ENCODE measurements at places on chromosomes 1 and 21.

DNA sequence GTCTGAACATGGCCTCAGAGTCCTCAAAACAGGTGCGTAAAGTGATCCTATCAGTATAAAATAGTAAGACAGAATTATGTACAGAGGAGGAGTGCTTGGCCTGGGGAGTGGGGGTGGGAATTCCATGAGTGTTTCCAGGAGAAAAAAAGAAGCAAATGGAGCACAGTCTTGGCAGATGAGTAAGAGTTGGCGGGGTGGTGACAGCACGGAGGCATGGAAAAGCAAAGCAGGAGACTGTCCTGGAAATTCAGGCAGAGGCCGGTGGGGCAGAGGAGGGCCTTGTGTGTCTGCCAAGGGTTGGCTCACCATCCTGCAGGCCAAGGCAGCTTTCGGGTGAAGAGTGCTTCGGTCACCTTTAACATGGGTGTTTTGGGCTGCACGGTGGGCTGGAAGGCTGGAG, 63.4 kb downstream of the OPTC start:
- no peak for DNase-seq

DNA sequence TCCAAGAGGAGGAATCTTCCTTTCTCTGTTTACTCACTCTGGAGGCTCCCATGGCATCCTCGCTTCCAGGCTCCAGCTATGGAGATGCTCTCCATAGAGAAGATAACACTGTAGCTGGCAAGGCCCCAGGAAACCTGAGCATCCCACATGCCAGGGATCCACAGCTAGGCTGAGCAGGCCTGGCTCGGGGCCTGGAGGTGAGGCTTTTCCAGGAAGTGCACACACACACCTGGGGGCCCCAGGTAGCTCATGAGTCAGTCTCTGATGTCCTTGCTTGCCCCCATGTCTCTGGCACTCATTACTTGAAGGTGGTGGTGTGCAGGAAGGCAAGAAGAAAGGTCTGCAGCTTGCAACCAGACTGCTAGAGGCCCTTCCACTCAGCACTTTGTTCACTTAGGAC, 5.5 kb upstream of the LCE5A start:
- DNase-seq, result no peak

- DNase-seq, result no peak
These were observed 129.7 kb upstream of the UBE2U start for GRCh38 chr1:64073705-64074104.

- no peak for DNase-seq
These were observed 7.2 kb downstream of the ADPRS start for GRCh38 chr1:36095760-36096405.

GRCh38 chr1:40593449-40594186, 62.2 kb downstream of the ZNF684 start:
- DNase-seq, result no peak

GRCh38 chr1:21298981-21299391, 8.7 kb upstream of the ECE1 start:
- DNase-seq, result no peak

GRCh38 chr21:33315946-33316710, 8.6 kb upstream of the IFNAR1 start:
- DNase-seq, result no peak

- DNase-seq, result no peak
These were observed 126.6 kb upstream of the COA6 start for GRCh38 chr1:234246638-234247116.

GRCh38 chr1:41461790-41462679, 22.4 kb downstream of the EDN2 start:
- no peak for DNase-seq

DNA sequence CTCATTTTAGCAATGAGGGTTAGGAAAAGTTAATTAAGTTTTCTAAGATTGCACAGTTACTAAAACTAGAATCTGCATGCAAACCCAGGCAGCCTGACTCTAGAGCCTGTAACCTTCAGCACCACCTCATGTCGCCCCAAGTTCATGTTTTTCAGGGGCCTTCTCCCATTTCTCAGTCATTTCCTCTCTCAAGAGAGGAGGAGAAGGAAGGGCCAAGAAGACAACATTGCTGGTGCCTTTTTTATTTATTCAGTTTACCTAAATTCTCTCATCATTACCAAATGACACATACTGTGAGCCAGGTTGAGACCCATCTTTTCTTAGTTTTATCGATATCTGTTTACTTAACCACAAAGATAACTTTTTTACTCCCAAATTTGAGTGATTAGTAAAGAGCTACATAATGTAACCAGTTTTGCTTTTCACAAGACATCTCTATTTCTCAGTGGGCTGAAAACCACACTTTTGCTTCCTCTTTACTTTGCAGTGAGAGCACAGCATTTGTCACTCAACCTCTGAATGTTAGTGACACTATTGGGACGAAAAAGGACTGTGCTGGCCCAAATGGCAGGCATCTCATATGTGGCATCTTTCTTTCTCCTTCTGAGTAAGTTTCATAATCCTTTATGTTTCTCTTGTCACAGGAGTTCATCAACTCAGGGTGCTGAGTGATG, at the start of gene CD101:
CD101 (plus strand) TSS at position 507 of the 674 bp plus-strand sequence; CDS start at position 565, 58 bp downstream.
- no peak for DNase-seq

GRCh38 chr1:1776672-1777582, 1.3 kb downstream of the NADK start:
- DNase-seq, result no peak

DNA sequence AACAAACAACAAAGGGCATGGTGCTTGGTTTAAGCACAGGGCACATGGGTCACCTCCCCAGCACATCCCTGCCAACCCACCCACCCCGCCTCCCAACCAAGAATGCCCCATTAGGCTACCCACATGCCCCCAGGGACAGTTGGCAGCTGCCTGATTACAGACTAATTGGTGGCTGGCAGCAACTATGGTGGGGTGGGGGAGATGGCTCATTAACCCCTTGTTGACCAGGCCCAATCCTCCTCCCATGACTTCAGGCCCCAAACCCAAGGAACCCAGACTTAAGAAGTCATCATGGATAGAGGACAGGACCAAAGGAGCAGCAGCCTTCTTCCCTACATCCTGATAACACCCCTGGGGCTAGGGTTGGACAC, 1.3 kb downstream of the RIMS3 start:
- no peak for DNase-seq

DNA sequence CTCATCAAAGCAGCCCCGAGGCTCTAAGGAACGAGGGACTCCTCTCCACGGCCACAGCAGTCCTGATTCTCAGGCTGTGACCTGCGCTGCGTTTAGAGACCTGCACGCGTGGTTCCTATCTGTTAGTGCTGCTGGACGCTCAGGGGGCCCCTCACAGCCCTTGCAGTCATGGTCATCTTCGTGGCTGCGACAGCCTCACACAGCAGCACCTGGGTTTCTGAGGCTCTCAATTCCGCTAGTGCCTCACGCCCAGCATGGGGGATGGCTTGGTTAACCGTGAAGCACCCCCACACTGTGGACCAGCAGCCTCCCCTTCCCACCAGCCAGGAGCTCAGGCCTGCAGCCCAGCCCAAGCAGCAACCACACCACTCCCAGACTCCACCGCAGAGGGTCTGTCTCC, 7.8 kb downstream of the MORN1 start:
- no peak for DNase-seq

- peak; percentile 68 for DNase-seq
These were observed 6.9 kb upstream of the S100A2 start for GRCh38 chr1:153572569-153573015.

- DNase-seq, result no peak
These were observed 633.1 kb upstream of the CHRM3 start for GRCh38 chr1:238753252-238753651.

DNA sequence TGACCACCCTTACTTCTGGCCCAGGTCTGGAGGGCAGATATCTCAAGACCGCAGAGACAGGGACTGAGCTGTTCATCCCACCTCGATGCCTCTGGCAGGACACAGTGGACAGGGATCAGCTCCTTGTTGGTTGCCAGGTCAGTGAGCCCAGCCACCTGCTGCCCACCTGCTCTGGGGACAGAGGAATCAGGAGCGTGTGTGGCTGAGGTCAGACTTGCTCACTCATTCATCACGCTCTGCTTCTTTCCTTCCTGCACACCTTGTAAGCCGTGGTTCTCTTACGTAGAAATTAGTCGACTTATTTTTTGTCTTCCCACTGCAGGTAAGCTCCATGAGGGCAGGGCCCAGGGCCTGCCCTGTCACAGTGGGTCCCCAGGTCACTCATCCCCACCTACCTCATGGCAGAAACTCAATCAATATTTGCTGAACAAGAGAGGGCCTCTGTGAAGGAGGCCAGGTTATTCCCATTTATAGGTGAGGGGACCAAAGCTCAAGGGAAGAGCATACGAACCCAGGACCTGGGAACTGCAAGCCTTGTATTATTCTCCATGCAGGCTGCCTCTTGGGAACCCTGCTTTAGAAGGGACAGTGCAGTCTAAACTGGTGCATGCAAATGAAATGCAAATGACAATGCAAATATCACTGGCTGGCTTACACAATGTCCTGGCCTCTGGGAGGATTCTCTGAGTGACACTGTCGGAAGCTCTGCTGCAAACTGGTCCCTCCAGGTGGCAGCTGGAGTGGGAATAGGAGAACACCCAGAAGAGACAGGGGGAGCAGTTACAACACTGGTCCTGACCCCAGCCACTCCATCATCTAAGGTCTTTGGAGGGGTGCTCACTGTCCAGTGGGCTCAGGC, 58.4 kb upstream of the PAX7 start:
- no peak for DNase-seq

GRCh38 chr1:20281801-20282200, 8.9 kb upstream of the VWA5B1 start:
- DNase-seq, result peak; percentile 27

- no peak for DNase-seq
These were observed 326.6 kb downstream of the CAMTA1 start for GRCh38 chr1:7111853-7112252.

DNA sequence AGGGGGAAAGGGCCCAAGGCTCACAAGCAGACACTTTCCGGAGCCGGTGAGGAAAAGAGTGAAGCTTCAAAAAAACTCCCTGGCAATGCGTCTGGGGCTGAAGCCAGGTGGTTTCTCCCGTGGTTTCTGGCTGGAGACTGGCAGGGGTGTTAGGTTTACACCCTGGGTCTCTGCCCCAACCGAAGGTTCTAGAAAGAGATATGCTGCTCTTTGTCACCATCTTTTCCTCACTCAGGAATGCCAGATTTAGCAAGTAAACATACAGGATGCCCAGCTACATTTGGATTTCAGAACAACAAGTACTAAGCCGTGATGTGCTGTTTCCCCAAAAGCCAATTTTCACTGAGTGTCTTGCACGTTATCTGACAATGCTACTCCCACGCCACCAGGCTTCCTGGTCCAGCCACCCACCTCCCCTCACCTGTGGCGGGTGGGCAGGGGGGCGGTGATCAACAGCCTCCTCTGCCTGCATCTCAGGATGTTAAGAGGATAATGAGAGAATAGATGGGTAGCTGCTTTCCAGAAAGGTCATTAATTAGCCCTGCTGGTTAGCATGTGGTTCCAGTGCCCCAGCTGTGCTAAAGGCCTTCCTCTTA, 69.6 kb upstream of the OLIG2 start:
- no peak for DNase-seq

- no peak for DNase-seq
These were observed 359.2 kb upstream of the NCAM2 start for GRCh38 chr21:20639026-20639425.

GRCh38 chr1:235295902-235296350, 32.1 kb downstream of the ARID4B start:
- DNase-seq, result no peak

DNA sequence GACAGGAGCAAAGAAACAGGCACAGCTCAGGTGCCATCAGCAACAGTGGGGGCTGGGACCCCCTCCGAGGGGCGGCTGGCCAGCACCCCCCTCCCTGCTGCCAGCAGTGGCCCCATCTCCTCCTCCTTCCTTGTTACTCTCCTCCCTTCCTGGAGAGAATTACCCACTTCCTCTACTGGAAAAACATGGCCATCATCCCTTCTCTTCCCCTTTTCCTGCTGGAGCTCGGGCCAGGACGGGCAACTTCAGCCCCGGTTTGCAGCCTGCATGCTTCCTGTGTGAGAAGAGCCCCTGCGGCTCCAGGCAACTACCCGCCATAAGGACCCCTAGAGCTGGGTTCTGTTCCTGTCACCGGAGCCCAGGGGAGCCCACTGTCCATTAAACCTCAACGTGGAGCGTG, 17.6 kb downstream of the MEGF6 start:
- no peak for DNase-seq

GRCh38 chr1:4974981-4975685, 320.7 kb downstream of the AJAP1 start:
- no peak for DNase-seq

DNA sequence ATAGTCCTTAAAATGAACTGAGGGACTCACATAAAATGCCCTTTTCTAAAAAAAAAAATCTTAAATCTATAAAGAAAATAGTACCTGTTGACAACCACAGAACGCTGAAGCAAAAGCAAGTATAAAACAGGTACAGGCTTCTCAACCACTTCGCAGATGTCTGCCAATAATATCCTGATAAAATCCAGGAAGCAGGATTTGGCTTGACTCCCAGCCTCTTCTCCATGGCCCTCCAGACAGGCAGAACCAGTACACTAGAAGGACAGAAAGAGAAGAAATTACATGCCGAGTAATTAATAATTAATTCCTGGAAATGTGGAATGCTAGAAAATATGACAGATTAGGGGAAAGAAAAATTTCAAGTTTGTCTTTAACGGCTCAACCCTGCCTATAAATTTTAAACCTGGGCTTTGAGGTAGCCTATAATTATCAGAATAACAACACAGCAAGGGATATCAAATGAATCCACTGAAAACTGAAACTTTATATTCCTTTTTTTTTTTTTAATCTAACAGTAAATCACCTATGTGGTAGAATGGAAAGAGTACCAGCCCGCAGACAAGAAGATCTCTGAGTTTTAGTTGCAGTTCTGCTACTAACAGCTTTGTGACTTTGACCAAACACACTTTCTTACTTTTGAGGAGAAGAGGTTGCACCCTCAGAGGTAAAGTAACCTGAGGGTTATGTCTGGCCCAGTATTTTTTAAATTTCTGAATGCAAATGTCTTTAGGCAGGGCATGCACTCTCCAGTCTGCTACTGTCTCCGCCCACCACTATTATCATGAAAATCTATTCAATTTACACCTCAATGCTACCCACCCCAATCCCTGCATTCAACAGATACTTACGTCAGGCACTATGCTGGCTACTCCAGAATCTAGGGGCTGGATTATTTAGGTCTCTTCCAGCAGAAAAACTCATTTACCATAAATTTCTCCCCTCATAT, 2.7 kb downstream of the KIAA0319L start:
- DNase-seq, result no peak

DNA sequence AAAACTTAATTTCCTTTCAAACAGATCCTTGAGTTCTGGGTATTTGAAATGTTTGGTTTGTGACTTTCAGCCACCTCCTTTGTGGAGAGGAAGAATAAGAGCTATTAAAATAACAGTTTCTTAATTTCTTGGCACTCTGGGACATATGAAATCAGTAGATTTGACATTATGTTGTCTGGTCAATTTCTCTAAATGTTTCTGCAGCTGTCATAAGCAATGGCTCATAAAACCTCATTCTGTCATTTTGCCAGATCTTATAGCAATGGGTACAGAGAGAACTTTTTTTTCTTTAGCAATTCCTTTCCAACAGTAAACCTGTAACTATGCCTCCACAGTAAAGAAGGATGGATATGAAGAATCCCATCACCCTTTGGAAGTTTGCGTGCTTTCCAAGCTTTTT, 52.6 kb downstream of the LAMC1 start:
- no peak for DNase-seq

GRCh38 chr1:44812822-44813543, 4.7 kb downstream of the BTBD19 start:
- no peak for DNase-seq

Data from HFF-Myc (cell line).